ENCODE measurements at places on chromosomes 2 and 18.

DNA sequence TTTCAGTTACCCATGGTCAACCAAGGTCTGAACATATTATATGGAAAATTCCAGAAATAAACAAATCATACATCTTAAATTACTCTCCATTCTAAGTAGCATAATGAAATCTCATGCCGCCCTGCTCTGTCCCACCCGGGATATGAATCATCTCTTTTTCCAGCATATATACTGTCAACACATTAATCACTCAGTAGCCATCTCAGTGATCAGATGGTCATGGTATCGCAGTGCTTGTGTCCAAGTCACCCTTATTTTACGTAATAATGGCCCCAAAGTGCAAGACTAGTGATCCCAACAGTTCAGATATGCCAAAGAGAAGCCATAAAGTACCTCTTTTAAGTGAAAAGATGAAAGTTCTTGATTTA is 43.8 kb downstream of the OSBPL6 start:
- no peak for DNase-seq

DNA sequence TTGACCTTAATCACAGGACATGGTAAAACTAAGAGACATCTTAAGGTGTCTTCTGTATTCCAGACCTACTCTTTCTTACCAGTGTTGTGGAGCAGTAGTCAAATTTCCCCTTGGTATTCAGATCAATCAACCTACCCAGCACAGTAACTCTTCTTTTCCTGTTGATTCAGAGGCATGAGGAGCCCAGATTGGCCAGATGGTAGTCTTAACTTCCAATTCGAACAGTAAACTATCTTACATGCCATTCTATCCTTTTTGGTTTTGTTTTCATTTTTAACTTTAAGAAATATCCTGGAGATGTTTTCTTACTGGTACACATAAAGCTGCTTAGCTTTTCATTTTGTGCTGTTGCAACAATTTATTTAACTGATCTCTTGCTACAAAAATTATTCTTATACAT is 630.3 kb upstream of the PKDCC start:
- no peak for DNase-seq

- peak; percentile 71 for DNase-seq
These were observed 29.5 kb downstream of the RAB31 start for GRCh38 chr18:9737472-9738121.

- DNase-seq: no peak
These were observed 210.5 kb upstream of the PIK3C3 start for GRCh38 chr18:41744421-41745030.

GRCh38 chr2:120441744-120442471 is 96.0 kb downstream of the INHBB start:
- DNase-seq: peak; percentile 78

DNA sequence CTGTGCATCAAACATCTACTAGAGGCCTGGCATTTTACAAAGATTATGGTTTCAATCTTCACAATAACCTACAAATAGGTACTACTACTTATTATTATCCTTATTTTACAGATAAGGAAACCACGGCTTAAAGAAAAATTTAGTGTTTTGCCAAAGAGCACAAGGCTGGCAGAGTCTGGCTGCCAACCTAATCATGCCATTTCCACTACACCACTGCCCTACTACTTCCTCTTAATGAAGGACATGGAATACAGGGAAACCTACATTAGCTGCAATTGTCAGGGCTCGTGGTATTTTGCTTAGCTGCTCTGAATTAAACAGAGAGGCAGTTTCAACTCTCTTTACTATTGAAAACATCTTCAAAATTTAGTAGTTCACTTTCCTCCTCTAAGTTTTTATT is 5.9 kb downstream of the MBOAT2 start:
- DNase-seq: no peak

DNA sequence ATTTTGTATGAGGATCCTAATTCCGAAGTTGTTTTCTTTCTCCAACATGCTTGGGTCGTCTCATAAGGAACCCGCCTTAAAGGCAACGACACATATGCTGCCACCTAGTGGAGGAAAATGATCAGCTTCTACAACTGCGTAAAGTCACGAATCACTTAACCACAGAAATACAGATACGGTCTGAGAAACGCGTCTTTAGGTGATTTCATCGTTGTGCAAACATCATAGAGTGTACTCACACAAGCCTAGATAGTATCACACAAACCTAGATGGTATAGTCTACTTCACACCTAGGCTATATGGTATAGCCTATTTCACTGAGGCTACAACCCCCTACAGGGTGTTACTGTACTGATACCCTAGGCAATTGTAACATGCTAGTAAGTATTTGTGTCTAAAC is 13.1 kb downstream of the GNLY start:
- no peak for DNase-seq

- no peak for DNase-seq
These were observed 550.6 kb downstream of the DSC3 start for GRCh38 chr18:30491815-30492551.

- peak; percentile 84 for DNase-seq
These were observed 5.5 kb upstream of the ID2 start for GRCh38 chr2:8676191-8676920.

DNA sequence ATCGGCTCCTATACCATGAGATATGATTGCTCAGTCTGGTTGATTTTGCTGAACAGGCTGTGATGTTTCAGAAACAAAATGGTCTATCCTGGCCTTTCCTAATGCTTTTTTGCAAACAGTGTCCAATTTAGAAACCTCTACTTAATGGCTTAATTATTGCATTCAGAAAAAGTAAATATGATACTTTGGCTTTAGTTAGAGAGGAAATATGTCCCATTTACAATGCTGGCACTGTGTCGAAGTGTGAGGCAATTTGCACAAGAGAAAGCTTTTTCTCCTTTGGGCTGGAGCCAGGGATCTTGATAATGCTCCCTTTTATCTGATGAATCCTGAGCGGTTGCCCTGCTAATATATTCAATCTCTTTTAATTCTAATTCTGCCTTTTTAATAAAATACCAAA is 418.9 kb downstream of the EPHA4 start:
- DNase-seq: no peak

DNA sequence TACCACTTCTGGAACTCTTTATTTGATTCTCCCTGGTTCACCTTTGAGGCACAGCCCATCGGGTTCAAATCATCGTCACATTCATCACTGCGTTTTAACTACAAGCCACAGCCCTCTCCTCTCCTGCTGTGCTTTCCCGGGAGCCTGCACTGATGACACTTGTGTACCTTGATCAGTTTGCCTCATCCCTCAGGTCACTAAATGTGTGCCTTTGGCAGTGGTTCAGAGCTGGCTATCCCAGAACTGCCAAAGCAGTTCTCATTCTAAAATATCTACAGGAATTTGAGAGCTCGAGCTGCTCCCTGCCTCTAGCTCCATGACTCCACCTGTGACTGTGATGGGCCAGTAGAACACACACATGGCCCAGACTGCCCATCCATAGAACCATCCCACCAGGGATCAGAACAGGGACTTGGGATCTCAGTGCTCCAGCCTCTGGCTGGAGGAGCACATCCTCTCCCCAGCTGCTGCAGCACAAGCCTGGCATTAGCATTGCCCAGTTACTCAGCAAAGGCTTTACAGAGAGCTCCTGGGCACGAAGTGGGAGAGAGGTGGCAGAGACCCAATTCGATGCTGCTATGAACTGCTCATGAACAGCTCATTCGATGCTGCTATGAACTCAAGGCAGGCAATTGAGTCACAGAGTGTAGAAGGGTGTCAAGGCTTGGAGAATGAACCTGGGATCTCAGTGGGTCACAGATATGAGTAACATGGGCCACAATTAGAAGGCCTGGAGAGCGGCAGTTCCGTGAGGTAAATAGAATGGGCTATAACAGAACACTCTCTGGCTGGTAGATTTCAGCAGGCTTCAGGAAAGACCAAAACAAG is 41.9 kb downstream of the EVA1A start:
- DNase-seq: no peak

DNA sequence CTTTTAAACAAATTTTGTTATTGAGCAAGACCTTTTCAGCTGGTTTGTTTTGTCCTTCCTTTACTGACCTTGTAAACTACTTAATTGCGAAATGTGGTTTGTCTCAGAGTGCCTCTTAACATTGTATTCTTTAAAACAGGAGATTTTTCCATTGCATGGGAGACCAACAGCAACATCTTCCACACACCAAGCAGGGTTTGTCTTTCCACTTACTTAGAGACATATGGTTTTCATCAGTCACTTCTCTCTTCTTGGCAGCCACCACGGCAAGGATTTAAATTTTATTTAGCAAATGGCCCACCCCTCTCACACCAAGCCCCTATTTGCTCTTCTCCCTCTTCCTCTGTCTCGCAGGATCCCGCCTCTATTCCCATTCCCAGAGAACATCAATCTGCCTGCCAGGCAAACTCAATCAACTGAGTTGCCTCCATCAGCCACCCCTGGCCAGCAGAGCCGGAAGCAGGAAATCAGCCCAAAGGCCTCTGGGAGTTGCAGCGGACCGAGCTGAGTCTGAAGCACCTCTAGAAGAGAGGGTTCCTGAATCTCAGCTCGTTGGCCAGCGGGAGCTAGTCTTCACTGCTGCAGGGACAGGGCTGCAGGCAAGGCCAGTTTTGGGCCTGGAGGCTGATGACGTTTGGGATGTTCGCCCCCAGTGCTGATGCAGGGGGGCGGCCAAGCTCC is 11.3 kb upstream of the CIB4 start:
- no peak for DNase-seq

GRCh38 chr2:27265536-27265870 is 2.7 kb upstream of the SLC30A3 start:
- no peak for DNase-seq

GRCh38 chr18:58842978-58843687 is 21.5 kb upstream of the ZNF532 start:
- DNase-seq: peak; percentile 48

DNA sequence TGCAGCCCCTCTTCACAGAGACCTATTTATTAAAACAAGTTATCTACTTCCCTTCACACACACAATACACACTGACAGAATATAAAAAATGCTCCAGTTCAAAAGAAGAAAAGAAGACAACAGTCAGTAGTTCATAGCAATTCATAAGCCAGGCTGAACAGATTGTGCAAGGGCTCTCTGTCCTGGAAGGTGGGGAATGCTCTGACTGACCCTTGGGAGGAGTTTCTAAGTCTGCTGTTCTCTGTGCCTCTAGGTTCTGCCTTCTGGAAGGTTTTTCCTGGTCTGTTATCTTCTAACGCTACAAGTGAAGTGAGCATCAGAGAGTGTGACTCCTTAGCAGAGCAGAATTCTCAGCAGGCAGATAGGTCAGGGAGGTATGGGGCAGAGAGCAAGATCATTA is 35.7 kb downstream of the SP3 start:
- DNase-seq: no peak

GRCh38 chr2:234747032-234747431 is 204.8 kb upstream of the SH3BP4 start:
- DNase-seq: no peak

DNA sequence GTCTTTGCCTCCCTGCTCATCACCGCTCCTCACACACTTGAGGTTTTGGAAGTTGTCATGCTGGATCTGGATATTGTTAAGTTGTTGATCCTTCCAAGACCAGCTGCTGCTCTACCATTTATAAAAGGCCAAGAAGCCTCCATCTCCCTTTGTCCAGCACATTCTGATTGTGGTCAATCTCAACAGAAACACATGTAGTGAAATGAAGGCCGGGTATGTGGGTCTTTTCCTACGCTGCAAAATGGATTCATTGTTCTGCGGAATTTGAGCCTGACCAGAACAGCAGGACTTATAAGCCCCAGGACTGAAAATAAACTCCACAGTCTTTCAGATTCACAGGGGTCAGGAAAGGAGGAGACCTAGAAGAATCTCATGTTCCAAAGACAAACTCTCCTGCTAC is 238.4 kb downstream of the CMPK2 start:
- no peak for DNase-seq

- no peak for DNase-seq
These were observed 622.3 kb downstream of the ADCYAP1 start for GRCh38 chr18:1526991-1527390.

- DNase-seq: no peak
These were observed 683.2 kb downstream of the SATB2 start for GRCh38 chr2:198774576-198774975.

GRCh38 chr2:233566141-233566956 is at the start of gene USP40:
Gene USP40, minus strand, starts transcription at chr2:233566782. Its CDS starts 1,228 bp downstream, at chr2:233565554.
- peak; percentile 64 for DNase-seq

DNA sequence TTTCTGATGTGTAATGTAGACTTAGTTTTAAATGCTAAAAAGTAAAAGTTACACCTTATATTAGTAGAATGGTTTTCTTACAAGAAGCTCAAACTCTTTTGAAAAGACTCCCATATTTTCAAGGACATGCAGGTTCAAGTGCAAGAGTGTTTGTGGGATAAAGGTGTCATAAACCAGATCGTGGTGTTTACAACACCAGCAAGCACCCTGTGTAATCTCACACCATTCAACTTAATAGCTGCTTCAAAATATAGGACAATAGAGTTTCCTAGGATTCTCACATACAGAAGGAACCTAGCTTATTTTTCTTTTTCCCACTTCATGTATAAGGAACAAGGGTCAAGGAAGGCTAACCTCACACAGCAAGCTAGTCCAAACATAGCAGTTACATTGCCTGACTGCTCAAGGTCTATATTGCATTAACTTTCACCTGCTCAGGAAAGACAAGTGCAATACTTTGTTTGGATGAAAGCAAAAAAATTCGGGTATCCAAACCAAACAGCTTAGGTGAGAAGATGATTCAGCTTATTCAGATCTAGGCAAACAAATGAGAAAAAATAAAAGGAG is 172.3 kb downstream of the IKZF2 start:
- DNase-seq: no peak

DNA sequence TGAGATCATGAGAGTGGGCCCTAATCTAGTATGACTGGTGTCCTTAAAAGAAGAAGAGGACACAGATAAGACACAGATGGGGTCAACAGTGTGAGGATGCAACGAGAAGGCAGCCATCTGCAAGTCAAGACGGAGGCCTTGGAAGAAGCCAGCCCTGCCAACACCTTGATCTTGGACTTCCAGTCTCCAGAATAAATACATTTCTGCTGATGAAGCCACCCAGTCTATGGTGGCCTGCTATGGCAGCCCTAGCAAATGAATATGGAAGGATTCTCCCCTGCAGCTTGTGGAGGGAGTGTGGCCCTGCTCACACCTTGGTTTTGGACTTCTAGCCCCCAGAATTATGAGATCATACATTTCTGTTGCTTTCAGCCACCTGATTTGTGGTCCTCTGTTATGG is 12.3 kb downstream of the CTIF start:
- DNase-seq: no peak

- DNase-seq: no peak
These were observed 97.6 kb downstream of the NDUFA10 start for GRCh38 chr2:239927424-239927981.

DNA sequence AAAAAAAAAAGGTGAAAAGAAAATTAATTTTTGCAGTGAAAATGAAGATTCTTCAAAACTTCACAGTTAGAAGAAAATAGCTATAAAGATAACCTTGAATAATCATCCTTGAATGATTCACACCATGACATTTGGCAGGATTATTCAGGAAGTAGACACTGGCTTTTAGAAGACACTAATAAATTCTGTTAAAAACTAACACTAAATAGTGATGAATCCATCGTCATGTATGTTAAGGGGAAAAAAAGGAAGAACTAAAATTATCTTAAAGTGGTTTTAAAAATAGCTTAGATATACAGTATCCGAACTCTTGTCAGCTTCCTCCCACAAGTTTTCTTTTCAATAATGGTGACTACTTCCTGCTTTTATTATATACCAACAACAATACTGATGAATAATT is 10.2 kb downstream of the USP37 start:
- DNase-seq: no peak

- no peak for DNase-seq
These were observed 46.7 kb upstream of the ST6GAL2 start for GRCh38 chr2:106932644-106933043.
